ENCODE measurements at places on chromosomes 4 and X. TPM values are rescaled to one million over a fixed set of nuclear protein-coding genes. Genes with fewer than 3 reads are reported as not detected.

The MYOZ2 gene
- not detected for total RNA-seq

The AKAP14 gene
- total RNA-seq, result not detected

The ART3 gene
- not detected for total RNA-seq

The XPNPEP2 gene
- not detected for total RNA-seq

The IQSEC2 gene
- total RNA-seq, result 4.9 TPM

The GAGE13 gene
- total RNA-seq, result not detected

The SNCA gene
- total RNA-seq, result 27.9 TPM

The GRIA3 gene
- 25.1 TPM for total RNA-seq

The CDS1 gene
- 0.05 TPM for total RNA-seq

The SLC26A1 gene
- 0.09 TPM for total RNA-seq

The MAP7D2 gene
- under 0.01 TPM for total RNA-seq

The RBPJ gene
- total RNA-seq, result 136 TPM

The FMR1NB gene
- total RNA-seq, result not detected

The FLNA gene
- total RNA-seq, result 3,018 TPM

The SULT1E1 gene
- total RNA-seq, result 9.2 TPM

The GABRB1 gene
- not detected for total RNA-seq

The FAM9C gene
- not detected for total RNA-seq

The HMX1 gene
- not detected for total RNA-seq

The CXCL8 gene
- total RNA-seq, result 187 TPM

The SATL1 gene
- not detected for total RNA-seq

The SHOX gene
- not detected for total RNA-seq

The RTL5 gene
- total RNA-seq, result 4.4 TPM

The NELFA gene
- 17.5 TPM for total RNA-seq

The ABCG2 gene
- total RNA-seq, result 1.8 TPM

The RNF150 gene
- total RNA-seq, result 1.0 TPM

The DCK gene
- 14.3 TPM for total RNA-seq

The KLB gene
- total RNA-seq, result not detected

The SORBS2 gene
- 15.8 TPM for total RNA-seq

The IL2 gene
- not detected for total RNA-seq

The ENPP6 gene
- not detected for total RNA-seq

The FDCSP gene
- total RNA-seq, result not detected

The SLC49A3 gene
- total RNA-seq, result 1.4 TPM

The DDX53 gene
- total RNA-seq, result not detected
